RPMI8226 (cell line): ENCODE measurements at places on chromosomes 3 and 15.

DNA sequence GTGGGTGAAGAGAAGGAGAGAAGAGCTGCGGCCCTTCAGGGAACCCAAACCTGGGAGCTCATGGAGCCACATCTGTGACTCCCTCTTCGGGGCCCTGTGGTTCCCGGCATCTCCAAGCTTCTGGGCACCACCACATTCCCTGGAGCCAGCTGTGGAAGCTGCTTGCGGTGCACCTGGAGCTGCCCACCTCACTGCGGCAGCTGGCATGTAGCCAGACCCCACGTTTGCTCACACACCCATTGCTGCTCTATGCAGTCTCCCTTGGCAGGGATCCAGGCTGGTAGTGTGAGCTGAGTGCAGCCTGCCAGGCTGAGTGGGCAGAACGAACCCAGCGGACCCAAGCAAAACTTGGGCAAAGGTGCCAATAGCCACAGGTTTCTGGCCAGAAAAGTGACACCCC, 16.8 kb upstream of the PLA2G4E start:
- peak; percentile 86 for DNase-seq

GRCh38 chr15:98650417-98651035, 2.2 kb downstream of the IGF1R start:
- DNase-seq, result no peak

- DNase-seq, result no peak
Observed at GRCh38 chr3:94098452-94098851, 35.6 kb downstream of the NSUN3 start.

DNA sequence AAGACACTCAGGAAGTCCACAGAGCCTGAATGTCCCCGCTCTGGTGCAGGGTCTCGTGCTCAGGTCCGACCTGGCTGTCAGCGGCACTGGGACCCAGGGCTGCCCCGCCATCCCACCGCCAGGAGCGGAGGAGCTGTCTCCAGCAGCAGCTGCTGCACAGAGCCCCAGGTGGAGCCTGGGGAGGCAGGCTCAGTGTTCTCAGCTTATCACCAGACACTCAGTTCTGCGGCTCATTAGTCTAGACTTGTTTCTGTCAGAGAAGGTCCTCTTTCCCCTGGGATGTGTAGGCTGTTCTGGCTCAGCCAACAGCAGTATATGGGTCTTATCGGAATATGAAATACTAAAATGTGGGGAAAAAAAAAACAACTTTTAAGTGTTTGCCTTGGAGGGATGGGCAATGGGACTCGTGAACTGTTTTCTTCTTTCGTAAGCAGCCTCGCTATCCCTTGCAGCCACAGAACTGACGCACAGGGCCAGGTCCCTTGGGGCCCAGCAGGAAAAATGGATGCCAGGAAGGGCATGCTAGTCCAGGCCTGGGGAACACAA, 75.9 kb downstream of the KLF13 start:
- no peak for DNase-seq

DNA sequence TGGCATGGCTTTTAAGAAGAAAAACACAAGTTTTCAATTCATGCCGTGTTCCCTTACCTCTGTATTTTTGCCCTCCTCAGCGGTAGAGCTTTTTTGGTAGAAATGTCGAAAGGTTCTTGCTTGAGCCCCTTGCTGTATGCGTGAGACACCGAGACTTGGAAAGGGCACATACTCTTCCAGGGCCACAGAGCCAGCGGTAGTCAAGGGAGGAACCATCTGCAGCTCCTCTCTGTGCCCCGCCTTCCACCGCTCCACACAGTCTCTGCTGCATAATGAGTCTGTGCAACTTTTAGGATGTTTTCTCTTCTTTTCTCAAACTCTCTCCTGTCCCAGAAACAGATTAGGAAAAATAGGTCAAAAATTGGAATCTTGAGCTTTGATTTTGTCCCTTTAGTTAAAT, 77.5 kb downstream of the LPP start:
- DNase-seq, result no peak

- no peak for DNase-seq
Observed at GRCh38 chr15:90901175-90902039, 1.7 kb upstream of the MAN2A2 start.

GRCh38 chr3:49620728-49621127, 53.4 kb upstream of the APEH start:
- DNase-seq, result no peak

GRCh38 chr3:186453531-186453930, 90.6 kb downstream of the CRYGS start:
- no peak for DNase-seq

DNA sequence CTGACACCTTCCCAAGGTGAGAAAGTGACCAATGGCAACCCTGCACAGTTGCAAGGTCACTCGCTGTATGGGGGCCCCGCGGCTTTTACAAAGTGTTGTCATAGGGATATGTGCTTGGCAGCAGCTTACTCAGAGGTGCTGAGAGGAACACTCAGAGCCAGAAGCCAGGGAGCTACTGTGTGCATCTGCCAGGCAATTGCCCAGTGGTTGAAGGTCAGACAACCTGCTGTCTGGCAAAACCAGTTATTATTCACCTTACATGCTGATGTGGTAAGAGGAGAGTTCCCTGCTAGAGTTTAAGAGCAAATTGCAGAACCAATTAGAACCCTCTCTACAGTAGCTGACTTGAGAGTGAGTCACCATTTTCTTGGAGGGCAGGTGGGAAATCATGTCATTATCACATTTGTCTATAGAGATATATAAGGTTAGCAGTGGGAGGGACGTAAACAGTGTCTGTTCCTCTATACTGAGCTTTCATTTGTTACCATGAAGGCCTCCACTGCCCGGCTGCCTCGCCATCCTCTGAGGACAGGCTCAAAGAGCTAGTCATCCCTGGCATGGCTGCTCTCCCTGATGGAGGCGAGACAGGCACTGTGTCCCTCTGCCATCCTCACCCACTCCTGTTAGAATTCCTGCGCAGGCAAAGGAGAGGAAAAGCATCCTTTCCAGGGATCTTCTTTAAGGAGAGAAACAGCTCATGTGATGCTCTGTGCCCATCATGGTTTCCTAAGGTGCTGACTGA, 274.4 kb downstream of the PLCL2 start:
- no peak for DNase-seq
